RWPE2 (cell line): ENCODE measurements at places on chromosomes 5 and 9.

GRCh38 chr9:99135456-99135855 is 30.5 kb downstream of the TGFBR1 start:
- no peak for DNase-seq

- no peak for DNase-seq
Measured at GRCh38 chr9:97773723-97774122, 76.6 kb upstream of the XPA start.

- DNase-seq: no peak
Measured at GRCh38 chr9:15725953-15726352, 173.1 kb downstream of the CCDC171 start.

DNA sequence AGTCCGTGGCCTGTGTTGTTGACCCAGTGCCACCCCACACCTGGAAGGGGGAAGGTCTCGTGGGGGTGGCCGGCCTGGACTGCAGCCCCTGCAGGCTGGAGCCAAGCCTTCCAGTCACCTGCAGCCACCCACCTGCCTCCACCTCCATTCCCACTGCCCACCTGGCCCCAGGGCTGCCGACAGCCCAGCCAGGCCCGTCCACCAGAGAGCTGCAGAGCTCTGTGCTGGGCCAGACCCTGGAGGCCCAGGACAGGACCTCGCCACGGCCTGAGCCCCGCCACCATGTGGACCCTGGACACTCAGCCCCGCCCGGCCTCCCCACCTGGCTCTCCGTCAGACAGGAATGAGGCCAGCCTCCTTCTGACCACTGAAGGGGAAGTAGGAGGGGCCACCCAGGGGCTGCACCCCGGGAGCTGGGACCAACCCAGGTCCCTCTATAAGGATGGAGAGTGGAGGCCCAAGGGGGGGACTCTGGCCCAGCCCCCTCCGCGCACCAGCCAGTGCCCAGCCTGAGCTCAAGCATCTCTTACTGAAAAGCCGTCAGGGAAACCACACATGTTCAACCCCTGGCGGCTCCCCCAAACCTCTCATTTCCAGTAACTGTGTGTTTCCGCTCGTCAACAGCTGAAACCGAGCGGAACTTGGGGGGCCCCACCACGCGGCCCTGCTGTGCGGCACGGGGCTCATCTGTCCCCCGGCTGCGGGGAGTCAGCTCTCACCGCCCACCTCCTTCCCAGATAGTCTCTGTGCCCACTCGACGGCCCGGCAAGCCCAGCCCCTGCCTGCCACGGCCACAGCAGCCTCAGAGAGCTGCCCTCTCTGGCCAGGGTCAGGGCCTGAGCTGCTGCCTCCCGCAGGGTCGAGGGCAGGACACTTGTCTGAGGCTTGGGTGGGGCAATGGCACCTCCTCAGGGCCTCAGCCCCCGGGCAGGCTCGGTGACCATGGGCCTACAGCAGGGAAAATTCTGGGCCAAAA is 12.8 kb downstream of the NOTCH1 start:
- no peak for DNase-seq

GRCh38 chr9:114246558-114246957 is 76.3 kb upstream of the ORM1 start:
- DNase-seq: no peak

DNA sequence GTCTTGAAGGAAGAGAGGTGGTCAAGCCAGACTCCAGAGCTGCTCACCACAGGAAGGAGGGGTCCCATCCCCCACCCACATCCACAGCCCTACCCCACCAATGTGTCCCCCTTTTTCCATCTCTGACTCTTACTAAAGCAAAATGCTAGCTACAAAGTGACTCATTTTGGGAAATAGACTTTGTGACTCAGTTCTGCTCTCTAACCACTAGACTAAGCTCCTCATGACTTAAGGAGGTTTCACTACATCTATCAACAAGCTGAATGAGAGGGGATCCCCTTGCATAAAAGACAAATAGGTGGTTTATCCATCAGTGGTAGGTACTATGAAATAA is 35.1 kb upstream of the ADRB2 start:
- no peak for DNase-seq

- no peak for DNase-seq
Measured at GRCh38 chr5:107964722-107965121, 294.0 kb upstream of the EFNA5 start.

- DNase-seq: no peak
Measured at GRCh38 chr9:69204849-69205248, 30.8 kb downstream of the TJP2 start.

- no peak for DNase-seq
Measured at GRCh38 chr5:40757400-40757799, 1.6 kb upstream of the TTC33 start.

GRCh38 chr5:122163121-122164069 is 34.0 kb downstream of the ZNF474 start:
- DNase-seq: no peak

GRCh38 chr9:6805532-6805931 is 47.8 kb downstream of the KDM4C start:
- no peak for DNase-seq

DNA sequence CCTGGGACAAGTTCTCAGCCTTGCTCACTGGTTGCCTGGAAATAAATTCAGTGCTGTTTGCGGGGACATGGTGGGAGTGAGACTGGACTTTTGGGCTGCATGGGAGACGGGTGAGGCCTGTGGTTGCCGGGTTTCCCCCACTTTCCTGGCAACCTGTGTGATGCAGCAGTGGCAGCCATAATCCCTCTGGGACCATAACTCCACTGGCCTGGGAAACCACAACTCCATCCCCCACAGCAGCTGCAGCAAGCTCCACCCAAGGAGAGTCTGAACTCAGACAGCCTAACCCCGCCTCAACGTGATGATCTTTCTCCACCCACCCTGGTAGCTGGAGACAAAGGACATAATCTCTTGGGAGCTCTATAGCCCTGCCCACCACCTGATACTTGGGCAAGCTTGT is 349.9 kb downstream of the PIK3R1 start:
- no peak for DNase-seq

DNA sequence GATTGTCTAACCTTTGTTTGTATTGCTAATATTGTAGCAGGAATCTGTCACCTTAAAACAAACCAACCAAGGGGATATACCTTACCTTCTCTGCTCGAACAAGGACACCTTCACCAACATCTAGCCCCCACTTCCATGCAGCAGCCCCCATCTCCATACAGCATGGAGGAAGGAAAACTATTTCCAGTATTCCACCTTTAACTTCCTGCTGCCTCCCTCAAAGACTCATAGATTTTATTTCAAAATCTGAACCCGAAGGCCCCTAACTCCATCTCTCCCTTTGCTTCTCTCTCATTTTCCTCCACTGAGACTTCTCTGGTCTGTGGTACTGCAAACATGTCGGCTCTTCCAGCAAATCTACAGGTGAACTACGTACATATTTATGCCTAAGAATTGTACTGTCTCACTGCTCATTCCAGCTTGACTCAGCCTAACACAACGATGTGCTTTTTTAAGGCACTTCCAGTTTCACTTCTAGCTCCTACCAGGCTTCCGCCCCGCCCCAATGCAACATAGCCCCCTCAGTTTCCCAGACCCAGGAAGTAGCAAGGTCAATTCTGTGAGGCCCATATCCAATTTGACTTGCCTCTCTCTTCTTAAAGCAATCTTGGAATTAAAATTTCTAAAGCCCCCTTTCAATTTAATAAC is 70.7 kb upstream of the RNF38 start:
- DNase-seq: no peak

DNA sequence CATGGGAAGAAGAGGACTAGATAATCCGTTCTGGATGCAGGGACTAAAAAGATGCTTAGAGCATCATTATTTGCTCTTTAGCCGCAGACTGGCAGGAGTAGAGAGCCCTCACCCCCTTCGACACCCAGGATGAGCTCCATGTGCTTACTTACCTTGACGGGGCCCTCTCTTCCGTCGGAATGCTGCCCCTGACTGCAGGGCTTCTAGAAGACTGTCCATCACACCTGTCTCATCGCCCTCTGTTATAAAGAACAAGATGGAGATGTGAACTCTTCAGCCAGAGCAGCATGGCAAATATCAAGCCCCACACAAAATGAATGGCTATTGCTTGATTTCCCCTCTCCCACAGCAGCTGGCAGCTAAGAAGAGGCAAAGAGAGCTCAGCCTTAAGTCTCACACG is 35.1 kb downstream of the PCDHGC5 start:
- DNase-seq: no peak

DNA sequence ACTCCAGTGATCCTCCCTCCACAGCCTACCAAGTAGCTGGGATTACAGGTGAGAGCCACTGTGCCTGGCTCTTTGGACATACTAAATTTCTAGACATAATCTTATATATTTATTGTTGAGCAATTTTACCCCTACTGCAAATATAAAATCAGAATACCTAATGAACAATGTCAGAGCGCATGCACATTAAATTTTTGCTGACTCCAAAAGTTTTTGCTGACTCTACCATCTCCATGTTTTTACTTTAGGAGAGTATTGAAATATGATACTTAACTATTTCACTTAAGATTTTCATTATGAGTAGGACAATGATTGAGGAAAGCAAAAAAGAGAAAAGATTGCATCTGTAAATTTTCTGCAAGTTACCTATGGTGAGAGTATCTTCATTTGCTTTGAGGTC is 402.3 kb downstream of the LRRC70 start:
- DNase-seq: no peak

- no peak for DNase-seq
Measured at GRCh38 chr5:73215891-73216610, 43.1 kb downstream of the TMEM174 start.
